Memory B cell (primary cell): ENCODE measurements at places on chromosomes 2 and 18.

DNA sequence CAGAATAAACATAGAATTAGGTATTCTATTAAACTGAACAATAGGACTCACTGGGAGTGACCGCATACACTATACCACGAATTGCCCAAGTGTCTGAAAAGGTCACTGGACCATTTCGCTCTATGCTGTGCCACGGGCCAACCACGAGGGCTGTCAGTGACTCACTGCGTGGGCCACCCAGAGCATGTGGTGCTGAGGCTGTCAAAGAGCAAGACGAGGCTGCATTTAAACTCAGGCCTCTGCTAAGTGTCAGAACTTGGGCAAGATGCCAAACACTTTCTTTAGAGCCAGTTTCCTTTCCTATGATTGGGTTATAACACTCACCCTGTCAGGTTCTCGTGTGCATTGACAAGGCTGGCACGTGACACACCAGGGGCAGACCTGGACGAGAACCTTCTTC lies 97.5 kb downstream of the SH3YL1 start:
- no peak for DNase-seq

DNA sequence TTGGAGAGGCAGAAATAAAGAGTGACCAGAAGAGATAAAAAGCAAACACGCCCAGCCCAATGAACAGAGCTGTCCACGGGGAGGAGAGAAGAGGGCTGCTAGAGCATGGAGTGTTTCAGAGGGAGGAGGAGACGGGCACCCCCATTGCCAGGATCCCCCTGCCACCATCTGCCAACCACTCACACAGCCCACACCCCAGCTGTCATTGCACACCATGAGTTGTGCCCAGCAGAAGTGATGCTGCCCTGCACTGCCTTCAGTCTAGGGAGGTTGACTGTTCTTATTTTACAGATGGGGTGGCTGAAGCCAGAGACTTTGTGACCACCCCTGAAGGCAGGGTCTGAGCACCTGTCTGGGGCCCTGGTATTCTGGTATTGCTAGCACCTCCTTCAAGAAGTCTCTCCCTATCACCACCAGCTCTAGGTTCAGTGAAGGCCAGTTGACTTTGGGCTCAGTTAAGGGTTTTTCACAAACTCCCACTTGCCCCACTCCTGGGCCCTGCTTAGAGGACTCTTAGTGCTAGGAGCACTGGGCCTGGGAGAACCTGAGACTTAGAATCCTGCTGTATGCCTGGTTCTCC lies 2.4 kb downstream of the FABP1 start:
- no peak for DNase-seq

DNA sequence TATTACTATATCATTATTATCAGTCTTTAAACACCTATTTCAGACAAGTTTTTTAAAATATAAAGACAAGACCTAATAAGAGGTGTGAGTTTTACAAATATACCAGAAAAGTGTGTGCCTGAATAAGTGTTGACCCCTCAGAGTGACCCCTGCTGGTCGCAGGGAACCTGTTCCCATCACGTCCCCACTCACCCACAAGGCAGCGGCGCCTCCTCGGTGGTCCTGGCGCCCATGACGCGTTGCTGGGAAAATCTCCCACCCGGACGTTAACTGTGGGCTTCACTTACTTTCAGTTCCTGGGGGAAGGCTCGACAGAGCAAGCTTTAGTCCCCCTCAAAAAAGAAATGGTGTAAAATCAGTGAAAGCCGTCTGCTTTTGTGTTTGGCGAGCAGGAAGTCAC lies 93.5 kb downstream of the TMEM18 start:
- DNase-seq = no peak

DNA sequence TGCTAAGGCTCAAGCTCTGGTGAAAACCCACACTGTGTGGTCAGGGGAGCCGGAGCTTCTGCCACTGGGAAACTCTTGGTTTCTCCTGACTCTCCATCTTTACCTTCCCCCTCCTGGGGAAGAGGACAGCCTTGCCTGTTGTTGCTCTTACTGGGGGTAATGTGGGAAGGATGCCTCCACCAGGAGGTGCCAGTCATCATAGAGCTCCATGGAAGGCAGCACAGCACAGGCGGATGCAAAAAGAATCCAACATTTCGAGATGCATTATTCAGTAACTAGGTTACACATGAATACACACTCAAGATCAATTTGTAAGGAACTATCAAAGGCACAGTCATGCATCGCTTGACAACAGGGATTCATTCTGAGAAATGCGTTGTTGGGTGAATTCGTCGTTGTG lies 322.6 kb downstream of the AFF3 start:
- no peak for DNase-seq

DNA sequence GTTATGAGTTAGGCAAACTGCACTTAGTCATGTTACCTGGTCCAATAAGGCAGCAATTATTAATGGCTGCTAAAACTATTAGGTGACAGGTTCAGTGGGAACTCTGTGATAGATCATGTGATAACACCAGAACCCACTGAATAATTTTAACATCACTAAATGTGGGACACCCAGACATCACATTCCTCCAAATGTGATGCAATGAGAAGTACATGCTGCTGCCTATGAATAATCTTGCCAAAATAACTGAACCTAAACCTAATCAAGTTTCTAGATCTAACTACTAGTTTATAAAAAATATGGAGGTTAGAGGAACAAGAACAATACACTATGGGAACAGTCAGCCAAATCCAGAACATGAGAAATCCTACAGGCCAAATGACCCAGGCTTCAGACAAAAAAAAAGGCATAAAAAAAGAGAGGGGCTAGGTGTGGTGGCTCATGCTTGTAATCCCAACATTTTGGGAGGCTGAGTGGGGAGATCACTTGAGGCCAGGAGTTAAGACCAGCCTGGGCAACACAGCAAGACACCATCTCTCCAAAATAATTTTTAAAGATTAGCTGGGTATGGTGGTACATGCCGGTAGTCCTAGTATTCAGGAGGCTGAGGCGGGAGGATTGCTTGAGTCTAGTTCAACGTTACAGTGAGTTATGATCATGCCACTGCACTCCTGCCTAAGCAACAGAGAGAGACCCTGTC lies 7.0 kb upstream of the ACTR2 start:
- no peak for DNase-seq

- DNase-seq = no peak
These were observed 268.8 kb downstream of the ARHGAP15 start for GRCh38 chr2:143397884-143398614.

- no peak for DNase-seq
These were observed 43.3 kb downstream of the WDFY1 start for GRCh38 chr2:223901854-223902253.

- DNase-seq = peak; percentile 18
These were observed 2.0 kb downstream of the EIF2AK2 start for GRCh38 chr2:37154785-37155184.

GRCh38 chr18:59669872-59670657 lies 27.2 kb downstream of the CCBE1 start:
- no peak for DNase-seq

DNA sequence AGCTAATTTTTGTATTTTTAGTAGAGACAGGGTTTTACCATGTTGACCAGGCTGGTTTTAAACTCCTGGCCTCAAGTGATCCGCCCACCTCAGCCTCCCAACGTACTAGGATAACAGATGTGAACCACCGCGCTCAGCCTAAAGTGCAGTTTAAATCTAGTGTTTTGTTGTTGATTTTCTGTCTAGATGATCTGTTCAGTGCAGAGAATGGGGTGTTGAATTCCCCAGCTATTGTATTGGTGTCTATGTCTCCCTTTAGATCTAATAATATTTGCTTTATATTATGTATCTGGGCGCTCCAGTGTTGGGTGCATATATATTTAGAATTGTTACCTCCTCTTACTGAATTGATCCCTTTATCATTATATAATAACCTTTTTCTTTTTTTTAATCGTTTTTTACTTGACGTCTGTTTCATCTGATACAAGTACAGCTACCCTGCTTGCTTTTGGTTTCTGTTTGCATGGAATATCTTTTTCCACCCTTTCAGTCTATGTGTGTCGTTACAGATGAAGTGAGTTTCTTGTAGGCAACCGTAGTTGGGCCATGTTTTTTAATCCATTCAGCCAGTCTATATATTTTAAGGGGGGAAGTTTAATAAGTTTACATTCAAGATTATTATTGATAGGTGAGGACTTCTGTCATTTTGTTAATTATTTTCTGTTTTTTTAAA lies 34.3 kb downstream of the GALM start:
- DNase-seq = no peak

DNA sequence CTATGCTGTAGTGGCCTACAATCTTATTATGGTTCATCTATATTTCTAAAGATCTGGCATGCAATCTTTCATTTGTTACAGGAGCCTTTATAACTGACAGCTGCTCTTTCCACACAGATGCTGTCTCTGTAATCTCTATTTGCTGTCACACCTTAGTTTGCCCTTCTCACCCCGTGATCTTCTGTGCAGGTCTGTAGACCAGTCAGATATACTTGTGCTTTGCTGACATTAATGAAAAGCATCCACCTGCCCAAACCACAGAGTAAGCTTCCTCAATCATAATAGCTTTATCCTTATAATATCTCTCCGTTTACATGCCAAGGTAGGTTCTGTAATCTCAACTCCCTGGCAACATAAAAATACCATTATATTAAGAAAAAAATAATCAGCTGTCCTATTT lies 122.4 kb downstream of the GRB14 start:
- DNase-seq = no peak

DNA sequence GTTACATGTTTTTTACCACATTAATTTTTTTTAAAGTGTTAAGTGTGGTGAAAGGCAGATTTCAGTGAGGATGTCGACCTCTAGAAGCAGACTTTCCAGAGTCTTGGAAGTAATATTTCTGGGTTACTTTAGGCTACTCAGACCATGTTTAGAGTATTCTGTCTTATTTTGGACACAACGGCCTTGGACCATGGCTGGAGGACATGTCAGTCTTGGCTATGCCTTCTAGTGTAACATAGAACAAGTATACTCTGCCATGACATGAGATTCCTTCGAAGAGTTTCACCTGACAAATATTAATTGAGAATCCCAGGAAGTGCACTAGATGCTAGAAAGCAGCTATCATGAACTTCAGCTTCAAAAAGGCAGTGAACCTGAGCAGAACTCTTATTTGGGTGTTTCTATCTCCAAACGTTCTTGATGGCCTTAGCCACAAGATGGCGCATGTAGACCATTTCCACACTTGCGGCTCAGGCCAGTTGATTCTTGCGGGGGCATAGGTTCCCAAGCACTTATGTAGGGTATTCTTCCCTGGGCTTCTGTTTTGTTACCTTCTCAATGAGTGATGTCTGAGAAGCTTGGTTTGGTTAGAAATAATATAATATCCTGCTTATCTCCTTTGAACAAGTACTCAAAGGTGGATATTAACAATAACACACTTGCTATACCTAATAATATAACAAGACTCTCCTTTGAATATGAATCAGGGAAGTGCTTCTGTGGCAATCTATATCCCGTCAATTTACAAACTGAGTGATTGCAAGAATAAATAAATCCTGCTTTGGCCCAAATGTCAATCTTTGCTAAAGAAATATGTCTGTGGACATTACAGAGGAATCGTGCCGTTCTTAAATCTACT lies 62.0 kb downstream of the CACNB4 start:
- peak; percentile 52 for DNase-seq

DNA sequence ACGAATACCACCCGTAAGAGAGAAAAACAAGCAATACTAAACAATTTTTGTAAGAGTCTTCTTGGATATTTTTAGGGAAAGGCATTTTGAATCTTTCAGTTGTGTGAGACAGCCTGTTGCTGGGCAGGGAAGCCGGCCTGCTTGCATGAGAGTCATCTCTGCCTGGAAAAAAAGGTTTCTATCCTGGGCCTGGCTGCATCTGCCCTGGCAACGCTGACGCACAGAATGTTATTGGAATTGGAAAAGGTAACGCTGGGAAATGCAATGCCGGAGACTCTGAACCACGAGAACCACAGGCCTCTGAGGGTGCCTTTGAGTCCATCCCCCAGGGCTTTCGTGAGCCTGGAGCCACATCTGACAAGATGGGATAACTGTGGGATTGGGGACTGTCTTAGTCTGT lies 17.9 kb upstream of the NPAS2 start:
- DNase-seq = no peak

GRCh38 chr2:174776223-174776622 lies 12.0 kb upstream of the CHRNA1 start:
- no peak for DNase-seq

GRCh38 chr2:174870787-174871186 lies 106.5 kb upstream of the CHRNA1 start:
- no peak for DNase-seq

GRCh38 chr18:7940379-7940778 lies 373.3 kb downstream of the PTPRM start:
- DNase-seq = no peak

GRCh38 chr18:77095391-77096371 lies 36.9 kb downstream of the MBP start:
- no peak for DNase-seq

- DNase-seq = no peak
These were observed 19.4 kb downstream of the TMEM87B start for GRCh38 chr2:112074506-112074905.

DNA sequence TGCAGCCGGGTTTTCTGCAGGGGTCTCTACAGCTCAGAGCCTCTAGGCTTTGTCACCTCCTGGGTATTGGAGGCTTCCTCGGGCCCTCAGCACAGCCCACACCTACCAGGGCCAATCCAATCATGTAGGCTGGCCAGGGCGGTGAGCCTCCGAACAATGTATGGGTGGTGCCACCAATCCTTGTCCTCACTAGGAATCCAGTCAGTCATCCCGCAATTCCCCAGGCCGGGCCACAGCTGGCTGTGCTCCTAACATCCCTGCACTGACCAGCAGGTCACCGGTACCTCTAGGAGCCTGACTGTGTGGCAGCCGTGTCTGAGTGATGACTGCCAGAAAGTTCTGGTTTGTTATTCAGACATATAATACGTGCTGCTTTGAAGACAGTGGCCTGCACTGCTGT lies 129.4 kb downstream of the SH3RF3 start:
- DNase-seq = no peak

DNA sequence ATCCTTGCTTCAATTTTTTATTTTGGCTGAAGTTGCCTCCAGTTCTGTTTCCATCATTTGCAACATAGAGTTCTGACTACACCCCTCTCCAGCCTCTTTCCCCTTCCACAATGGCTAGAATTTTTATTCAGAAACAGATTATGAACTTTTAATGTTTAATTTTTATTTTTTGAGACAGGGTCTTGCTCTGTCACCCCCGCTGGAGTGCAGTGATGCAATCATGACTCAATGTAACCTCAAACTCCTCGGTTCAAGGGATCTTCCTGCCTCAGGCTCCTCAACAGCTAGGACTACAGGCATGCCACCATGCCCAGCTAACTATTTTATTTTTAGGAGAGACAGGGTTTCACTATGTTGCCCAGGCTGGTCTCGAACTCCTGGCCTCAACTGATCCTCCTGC lies 2.8 kb downstream of the NTSR2 start:
- no peak for DNase-seq

GRCh38 chr2:191350826-191351225 lies 105.6 kb downstream of the MYO1B start:
- no peak for DNase-seq
